ENCODE measurements at places on chromosomes 13 and 19. TPM values are rescaled to one million over a fixed set of nuclear protein-coding genes. Genes with fewer than 3 reads are reported as not detected.

Gene C19orf73
- not detected for total RNA-seq

Gene ZNF98
- total RNA-seq: 4.7 TPM

Gene IL17D
- total RNA-seq: 8.5 TPM

Gene FSD1
- 53.2 TPM for total RNA-seq

Gene ZNF726
- total RNA-seq: 17.2 TPM

Gene ARHGAP33
- 123 TPM for total RNA-seq

Gene ADGRL1
- 88.9 TPM for total RNA-seq

Gene RGL3
- total RNA-seq: not detected

Gene SLITRK5
- 50.1 TPM for total RNA-seq

Gene PALM
- total RNA-seq: 123 TPM

Gene ZNF829
- 9.1 TPM for total RNA-seq

Gene MEIOSIN
- not detected for total RNA-seq

Gene GFY
- not detected for total RNA-seq

Gene ZNF480
- 14.7 TPM for total RNA-seq

Gene PLIN4
- total RNA-seq: 0.63 TPM

Gene EDNRB
- total RNA-seq: 18.5 TPM

Gene ZNF728
- 0.31 TPM for total RNA-seq

Gene ZNF470
- 29.7 TPM for total RNA-seq

Gene CEACAM16
- not detected for total RNA-seq

Gene SYNGR4
- not detected for total RNA-seq

Gene CEACAM6
- not detected for total RNA-seq

Gene NLRP7
- total RNA-seq: not detected

Gene RTBDN
- total RNA-seq: 2.2 TPM

Gene RNF6
- total RNA-seq: 21.3 TPM

Gene ACP7
- not detected for total RNA-seq

Gene CATSPERD
- total RNA-seq: not detected

Gene TNFSF13B
- 2.5 TPM for total RNA-seq

Gene RASL11A
- 0.94 TPM for total RNA-seq

Gene FPR3
- total RNA-seq: not detected

Gene ZNF816
- 6.9 TPM for total RNA-seq

Gene APBA3
- total RNA-seq: 25.4 TPM

Gene ZNF546
- 20.3 TPM for total RNA-seq

Gene TNFRSF19
- total RNA-seq: 15.7 TPM

Gene ARHGAP45
- total RNA-seq: 2.8 TPM

Gene ZNF616
- total RNA-seq: 35.1 TPM

Gene CD37
- 0.94 TPM for total RNA-seq

Gene OR4F17
- not detected for total RNA-seq

Gene IPO5
- total RNA-seq: 255 TPM

Gene UHRF1
- 10.0 TPM for total RNA-seq

Gene C3
- 35.4 TPM for total RNA-seq

Gene ZNF296
- total RNA-seq: not detected

Gene GAPDHS
- not detected for total RNA-seq

Gene SIGLEC14
- total RNA-seq: 0.63 TPM

Gene AMER2
- 153 TPM for total RNA-seq

Gene PBX4
- total RNA-seq: 19.4 TPM

Gene ZNF416
- 15.0 TPM for total RNA-seq

Gene OR10H1
- total RNA-seq: not detected

Gene TMEM145
- 77.6 TPM for total RNA-seq

Gene ICAM4
- not detected for total RNA-seq

Gene OR7A17
- total RNA-seq: not detected
